Kidney epithelial cell (primary cell): ENCODE measurements at places on chromosomes 4 and X. TPM values are rescaled to one million over a fixed set of nuclear protein-coding genes. Genes with fewer than 3 reads are reported as not detected.
A peak's percentile ranks its signal among the peaks of the same experiment; 100 is the strongest.

DNA sequence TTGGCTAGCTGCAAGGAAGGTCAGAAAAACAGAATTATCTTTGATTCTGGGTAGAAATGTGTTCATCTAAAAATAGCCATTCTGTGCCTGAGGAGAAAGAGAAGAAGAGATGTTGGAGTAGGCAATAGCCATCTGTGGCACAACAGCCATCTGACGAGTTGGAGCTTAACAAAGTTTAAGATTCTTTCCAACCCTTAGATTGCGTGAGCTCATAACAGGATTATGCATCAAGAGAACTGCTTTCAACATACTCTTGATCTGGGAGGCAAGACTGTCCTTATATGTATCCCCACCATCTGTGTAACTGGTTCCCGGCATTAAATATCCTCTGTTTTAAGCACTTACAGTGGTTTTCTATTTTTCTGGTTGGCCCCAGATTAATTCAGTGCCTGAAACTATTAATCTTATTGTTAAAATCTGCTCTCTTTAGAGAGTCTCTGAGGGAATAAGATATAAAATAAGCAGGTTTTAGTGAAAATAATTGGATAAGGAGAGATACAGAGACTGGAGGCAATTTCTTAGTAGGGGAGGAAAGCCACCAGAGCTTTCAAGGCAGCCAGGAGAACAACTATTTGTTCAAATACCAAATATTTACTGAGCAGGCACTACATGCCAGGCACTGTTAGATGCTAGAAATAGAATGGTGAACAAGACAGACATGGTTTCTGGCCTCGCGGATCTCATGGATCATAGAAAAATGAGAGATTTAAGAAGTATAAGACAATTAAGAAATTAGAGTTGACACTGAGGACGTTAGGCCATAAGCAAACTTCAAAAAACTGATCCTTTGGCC, 398.0 kb downstream of the SMARCA1 start:
- DNase-seq: no peak

DNA sequence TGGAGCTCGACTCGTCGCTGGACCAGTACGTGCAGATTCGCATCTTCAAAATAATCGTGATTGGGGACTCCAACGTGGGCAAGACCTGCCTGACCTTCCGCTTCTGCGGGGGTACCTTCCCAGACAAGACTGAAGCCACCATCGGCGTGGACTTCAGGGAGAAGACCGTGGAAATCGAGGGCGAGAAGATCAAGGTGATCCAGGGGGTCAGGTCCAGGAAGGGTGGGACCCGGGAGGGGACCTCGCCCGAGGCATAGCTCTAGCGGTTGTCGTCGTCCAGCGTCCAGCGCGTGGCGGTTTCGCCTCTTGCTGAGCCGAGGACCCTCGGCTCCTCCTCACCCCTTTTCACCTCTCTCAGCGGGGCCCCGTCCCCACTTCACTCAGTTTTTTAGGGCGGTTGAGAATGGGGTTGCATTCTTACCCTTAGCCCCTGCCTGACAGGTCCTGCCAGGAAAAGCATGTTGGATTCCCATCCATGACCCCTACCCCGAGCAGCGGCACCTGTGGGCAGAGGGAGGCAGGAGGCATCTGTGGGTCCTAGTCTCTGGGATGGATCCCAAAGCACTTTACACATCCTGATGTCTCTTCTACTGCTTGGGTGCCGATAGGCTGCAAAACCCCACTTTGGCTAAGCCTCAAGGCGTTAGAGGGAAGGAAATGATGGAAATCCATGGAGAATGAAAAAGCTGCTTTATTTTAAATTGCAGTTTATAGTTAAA, 524 bp downstream of the RAB33A start:
- DNase-seq: no peak

- DNase-seq: no peak
Observed at GRCh38 chrX:149799938-149800337, 18.2 kb downstream of the MAGEA9 start.

- peak; percentile 25 for DNase-seq
Observed at GRCh38 chr4:80192937-80193336, 4.4 kb upstream of the PRDM8 start.

The TRO gene
- total RNA-seq: 17.1 and 19.7 TPM in 2 replicates

The TAF7L gene
- total RNA-seq: 0.27 and 0.33 TPM in 2 replicates

The RHOH gene
- not detected in 2 replicates for total RNA-seq

The RPS6KA6 gene
- 5.0 and 5.8 TPM in 2 replicates for total RNA-seq
